ENCODE measurements at places on chromosomes 1 and 21. TPM values are rescaled to one million over a fixed set of nuclear protein-coding genes. Genes with fewer than 3 reads are reported as not detected.

ITGB2 gene
- 0.63 TPM for total RNA-seq

CD52 gene
- total RNA-seq: not detected

SLC30A2 gene
- not detected for total RNA-seq

RBM8A gene
- total RNA-seq: 170 TPM

TSPEAR gene
- 0.35 TPM for total RNA-seq

CD1C gene
- total RNA-seq: not detected

ATP6V0B gene
- 116 TPM for total RNA-seq

DCDC2B gene
- not detected for total RNA-seq

PLA2G2D gene
- total RNA-seq: not detected

TINAGL1 gene
- 15.8 TPM for total RNA-seq

KIAA0040 gene
- 11.9 TPM for total RNA-seq

S1PR1 gene
- 5.2 TPM for total RNA-seq

ZNF683 gene
- total RNA-seq: not detected

ADORA3 gene
- total RNA-seq: not detected

PTPRC gene
- 0.10 TPM for total RNA-seq

SPRR2F gene
- not detected for total RNA-seq

Measured in GM23338 (cell line).